ENCODE measurements at places on chromosomes 3 and 15.

DNA sequence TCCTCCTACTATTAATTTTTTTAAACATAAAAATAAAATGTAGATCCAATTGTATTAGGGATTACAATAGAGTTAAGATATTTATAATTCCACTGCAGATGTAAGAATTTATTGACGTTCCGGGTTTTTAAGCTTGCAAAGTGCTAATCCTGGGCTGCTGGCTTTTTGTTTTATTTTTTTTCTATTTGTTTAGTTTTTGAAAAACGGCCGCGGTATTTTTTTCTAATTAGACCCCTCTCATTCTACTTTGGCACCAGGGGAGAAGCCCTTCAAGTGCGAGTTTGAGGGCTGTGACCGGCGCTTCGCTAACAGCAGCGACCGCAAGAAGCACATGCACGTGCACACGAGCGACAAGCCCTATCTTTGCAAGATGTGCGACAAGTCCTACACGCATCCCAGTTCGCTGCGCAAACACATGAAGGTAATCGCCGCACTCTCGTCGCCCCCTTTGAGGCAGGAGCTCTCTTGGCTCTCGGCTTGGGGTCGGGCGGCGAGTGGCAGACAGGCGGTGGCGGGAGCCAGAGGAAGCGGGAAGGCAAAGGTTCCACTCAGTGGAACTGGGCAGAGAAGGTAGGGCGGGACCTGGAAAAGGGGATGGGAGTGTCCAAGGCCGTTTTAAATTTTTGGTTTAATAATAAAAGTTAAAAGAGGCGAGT, 3.2 kb downstream of the ZIC1 start:
- DNase-seq: no peak

DNA sequence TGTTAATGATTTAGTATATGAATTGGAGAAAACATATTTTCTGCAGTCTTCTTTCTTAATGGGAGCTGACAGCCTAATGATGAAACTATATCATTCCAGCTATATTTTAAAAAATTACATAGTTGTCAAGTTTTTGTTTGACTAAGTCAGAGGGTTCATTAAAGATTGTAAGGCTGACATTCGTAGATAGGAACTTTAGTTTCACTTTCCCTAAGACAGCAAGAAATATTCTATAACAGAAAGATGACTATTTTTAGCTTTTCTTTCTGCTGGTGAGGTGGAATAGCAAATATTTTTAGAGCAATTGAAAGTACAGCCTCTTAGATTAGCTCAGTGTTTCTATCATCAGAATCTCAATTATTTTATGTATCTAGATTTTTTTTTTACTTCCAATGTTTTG, 60.2 kb downstream of the PIAS1 start:
- DNase-seq: no peak

GRCh38 chr3:125602752-125603649, 7.7 kb upstream of the OSBPL11 start:
- no peak for DNase-seq

GRCh38 chr15:84099181-84099580, 136.4 kb upstream of the GOLGA6L4 start:
- no peak for DNase-seq

DNA sequence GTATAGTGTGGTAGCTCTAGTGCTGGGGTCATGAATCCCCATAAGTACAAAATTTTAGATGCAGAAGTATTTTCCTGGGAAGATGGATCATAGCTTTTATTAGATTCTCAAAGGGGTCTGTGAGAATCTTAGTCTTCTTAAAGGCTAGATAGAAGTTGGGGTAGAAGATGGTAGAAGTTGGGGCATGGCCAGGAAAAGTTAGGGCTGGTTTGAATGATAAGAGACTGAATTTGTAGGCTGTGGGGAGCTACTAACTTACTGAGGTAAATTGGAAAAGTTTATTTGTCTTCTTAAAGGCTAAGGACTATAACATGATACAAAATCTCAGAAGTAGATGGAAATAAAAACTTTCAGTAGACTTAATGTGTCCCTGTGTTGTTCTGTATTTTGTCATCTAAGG, 1.6 kb upstream of the UBE2Q2 start:
- no peak for DNase-seq

DNA sequence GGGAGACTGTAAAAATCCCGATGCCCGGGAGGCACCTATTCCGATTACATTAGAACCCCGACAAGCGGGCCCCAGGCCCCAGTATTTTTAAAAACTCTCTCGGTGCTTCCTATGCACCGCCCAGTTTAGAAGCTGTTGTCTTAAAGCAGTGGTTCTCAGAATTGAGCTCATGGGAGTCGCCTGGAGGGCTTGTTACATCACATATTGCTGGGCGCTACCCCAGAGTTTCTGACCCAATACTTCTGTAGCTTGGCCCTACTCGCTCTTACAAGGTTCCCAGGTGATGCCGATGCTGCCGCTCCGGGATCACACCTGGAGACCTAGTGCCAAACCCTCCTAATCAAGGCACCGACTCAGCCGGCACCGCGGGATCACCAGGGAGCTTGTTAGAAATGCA, 35.2 kb downstream of the CPN2 start:
- DNase-seq: no peak

DNA sequence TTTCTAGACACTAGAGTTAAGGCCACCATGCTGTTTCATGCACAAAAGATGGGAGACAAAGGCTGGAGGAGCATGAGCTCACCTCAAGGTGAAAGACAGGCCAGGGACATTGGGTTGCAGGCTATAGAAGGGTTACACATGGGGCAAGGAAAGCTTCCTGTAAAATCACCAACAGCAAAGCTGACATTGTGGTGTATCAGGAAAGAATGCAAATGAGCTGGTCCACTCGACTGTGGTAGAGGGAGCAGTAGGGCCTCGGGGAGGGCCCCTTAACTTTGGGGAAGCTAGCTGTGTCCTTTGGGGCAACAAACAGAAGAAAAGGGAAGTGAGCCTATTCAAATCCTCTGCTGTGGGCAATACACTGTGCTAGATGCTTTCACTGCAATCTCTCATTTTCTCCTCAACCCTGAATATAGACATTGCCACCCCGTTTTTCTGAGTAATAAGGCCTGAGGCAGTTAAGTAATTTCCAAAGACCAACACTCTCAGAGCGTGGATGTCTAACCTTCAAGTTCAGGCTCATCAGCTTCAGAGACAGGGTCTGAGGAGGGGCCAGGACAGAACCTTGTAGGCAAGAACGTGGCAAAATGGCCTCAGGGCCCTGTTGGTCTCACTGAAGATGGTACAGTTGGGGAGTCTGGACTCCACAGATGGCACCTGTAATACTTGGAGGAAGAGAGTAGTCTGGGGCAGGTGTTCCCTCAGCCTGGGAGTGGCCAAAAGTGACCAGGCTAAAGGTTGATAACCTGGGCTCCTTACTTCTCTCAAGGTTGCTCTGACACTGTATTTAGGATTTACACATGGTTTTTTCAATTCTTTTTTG, 24.1 kb downstream of the CX3CR1 start:
- DNase-seq: no peak

- DNase-seq: peak; percentile 15
Observed at GRCh38 chr3:74862476-74862875, 248.0 kb upstream of the CNTN3 start.

- DNase-seq: no peak
Observed at GRCh38 chr15:29283381-29283780, 13.8 kb upstream of the NSMCE3 start.

GRCh38 chr3:150787741-150788370, 24.9 kb upstream of the SIAH2 start:
- DNase-seq: peak; percentile 71

DNA sequence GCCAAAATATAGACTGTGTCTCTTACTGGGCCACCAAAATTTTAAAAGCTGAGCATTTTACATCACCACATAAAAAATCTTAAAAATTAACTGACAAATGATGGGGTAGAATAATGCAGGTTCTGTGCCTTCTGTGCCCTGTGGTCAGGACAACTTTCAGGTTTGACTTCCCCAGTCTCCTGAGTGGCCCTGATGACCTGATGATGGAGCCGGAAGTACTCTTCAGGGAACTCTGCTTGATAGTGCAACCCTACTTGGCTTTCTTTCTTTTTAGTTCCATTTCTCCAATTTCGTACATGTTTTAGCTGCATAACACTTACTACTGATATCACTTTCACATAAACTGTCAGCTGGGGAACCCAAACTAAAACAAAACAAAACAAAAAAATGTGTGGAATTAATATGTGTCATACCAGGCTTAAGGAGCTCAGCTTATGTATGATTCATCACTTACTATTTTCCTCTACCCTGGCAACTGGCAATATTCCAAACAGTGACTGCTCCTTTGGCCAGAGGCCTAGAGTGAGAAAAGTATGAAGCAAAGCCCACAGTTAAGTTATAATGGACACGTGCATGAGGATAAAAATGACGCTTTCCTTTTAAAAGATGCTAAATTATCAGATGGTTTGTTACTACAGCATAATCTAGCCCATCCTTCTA, 194.3 kb downstream of the BCHE start:
- DNase-seq: peak; percentile 16

DNA sequence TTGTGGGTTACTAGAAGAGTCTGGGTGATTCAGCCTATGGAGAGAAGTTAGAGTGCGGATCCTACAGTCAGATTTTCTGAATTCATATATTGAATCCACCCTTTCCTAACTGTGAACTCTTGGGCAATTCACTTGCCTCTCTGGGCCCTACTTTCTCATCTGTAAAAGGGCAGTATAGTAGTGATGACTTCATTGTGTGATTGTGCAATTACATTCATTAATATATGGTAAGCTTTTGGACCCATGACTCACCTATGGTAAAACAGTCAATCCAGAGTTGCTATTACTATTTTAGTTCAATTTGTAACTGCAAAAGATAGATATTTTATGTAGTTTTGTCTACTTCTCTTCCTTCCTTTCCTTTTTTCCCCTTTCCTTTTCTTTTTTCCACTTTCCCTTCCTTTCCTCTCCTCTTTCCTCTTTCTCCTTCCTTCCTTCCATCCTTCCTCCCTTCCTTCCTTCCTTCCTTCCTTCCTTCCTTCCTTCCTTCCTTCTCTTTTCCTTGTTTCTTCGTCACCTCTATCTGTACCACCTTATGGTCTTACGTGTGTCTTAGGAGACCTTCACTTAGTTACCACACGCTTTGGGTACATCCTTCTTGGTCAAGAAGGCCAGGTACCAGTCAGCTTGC, 37.0 kb downstream of the GMNC start:
- DNase-seq: no peak

DNA sequence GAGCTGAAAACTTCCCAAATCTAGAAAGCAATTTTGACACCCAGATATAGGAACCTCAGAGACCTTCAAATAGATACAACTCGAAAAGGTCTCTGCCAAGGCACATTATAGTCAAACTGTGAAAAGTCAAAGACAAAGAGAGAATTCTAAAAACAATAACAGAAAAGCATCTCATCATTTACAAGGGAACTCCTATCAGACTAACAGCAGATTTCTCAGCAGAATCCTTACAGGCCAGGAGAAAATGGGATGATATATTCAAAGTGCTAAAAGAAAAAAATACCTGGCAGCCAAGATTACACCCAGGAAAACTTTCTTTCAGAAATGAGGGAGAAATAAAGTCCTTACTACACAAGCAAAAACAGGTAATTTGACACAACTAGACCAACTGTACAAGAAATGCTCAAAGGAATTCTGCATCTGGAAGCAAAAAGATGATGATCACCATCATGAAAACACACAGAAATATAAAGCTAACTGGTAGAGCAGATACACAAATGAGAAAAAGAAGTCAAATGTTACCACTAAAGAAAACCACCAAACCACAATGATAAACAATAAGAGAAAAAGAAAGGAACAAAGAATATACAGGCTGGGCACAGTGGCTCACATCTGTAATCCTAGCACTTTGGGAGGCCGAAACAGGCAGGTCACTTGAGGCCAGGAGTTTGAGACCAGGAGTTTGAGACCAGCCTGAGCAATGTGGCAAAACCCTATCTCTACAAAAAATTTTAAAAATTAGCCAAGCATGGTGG, 50.4 kb downstream of the ADAM10 start:
- no peak for DNase-seq

GRCh38 chr15:33150971-33151370, 43.5 kb downstream of the FMN1 start:
- no peak for DNase-seq
